ENCODE measurements at places on chromosomes 4 and X.

GRCh38 chr4:107854356-107855022, 29.8 kb downstream of the SGMS2 start:
- no peak for DNase-seq

DNA sequence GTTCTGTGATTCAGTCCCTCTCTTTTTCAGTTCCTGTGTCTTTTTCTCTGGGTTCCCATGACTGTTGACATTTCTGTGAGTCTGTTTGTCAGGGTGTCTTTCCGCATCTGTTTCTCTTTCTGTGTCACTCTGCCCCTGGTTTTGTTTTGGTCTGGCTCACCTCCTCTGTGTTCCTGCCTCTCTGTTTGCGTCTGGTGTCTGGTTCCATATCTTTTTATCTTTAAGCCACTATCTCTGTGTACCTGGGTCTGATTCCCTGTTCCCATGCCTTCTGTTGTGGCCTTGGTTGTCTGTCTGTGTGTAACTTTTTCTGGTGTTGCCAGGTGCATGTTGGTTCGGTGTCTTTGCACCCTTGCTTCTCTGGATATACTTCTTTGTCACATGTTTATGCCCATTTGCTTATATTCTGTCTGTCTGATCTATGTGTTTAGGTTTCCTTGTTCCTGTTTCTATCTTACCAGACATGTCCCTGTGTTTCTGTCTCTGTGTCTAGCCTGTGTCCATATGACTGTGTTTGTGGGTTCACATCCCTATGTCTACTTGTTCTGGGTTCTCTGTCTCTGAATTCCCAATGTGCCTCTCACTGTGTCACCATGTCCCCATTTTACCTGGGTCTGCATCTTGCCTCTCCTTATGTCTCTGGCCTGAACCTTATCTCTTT, 50.2 kb downstream of the ITIH6 start:
- DNase-seq = no peak

GRCh38 chrX:111411557-111411956, 435 bp downstream of the DCX start:
- no peak for DNase-seq

DNA sequence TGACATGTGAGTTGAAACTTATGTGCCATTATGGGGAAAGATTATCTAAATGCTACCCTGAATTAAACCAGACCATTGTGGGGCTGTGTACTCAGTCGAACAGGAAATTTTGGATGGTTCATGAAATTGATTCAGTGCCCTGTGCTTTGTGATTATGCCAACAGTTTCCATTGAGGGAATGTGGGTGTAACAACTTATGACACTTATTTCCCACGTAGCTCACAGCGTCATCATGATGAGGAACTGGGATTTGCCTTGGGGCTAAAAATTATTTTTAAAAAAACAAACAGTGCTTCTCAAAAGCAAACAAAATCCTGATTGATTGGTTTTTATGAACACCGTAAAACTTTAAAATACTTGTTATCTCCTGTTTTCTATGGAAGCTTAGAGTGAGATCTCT, 8.3 kb upstream of the CLTRN start:
- no peak for DNase-seq

DNA sequence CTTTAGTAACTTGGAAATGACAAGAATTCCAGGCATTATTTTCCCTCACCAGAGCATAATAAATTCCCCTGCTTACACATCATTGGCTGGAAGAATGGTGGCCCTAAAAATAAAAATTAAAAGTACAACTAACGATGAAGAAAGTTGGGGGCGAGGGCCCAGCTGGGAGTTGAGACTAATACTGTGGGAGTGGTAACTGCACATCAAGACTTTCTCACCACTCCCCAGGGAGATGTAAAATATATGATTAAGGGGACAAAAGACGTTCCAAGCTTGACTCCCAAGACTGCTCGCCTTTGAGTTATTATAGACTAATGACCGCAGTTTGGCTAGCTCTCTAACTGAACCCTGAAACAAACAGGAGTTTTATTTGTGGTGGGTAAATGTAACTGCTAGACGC, 30.0 kb downstream of the SMIM31 start:
- no peak for DNase-seq

GRCh38 chr4:184819786-184820185, 6.0 kb downstream of the ACSL1 start:
- no peak for DNase-seq

DNA sequence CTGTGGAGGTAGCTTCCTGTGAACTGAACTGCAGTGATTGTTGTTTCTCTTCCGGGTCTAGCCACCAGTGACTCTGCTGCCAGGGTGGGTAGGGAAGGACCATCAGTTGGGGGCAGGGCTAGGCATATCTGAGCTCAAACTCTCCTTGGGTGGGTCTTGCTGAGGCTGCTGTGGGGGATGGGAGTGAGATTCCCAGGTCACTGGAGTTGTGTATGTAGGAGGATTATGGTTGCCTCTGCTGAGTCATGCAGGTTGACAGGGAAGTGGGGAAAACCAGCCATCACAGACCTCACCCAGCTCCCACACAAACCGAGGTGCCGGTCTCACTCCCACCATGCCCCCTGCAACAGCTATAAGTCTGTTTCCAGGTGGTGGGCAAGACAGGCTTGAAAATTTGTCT, 1937.8 kb downstream of the PCDH7 start:
- DNase-seq = no peak

DNA sequence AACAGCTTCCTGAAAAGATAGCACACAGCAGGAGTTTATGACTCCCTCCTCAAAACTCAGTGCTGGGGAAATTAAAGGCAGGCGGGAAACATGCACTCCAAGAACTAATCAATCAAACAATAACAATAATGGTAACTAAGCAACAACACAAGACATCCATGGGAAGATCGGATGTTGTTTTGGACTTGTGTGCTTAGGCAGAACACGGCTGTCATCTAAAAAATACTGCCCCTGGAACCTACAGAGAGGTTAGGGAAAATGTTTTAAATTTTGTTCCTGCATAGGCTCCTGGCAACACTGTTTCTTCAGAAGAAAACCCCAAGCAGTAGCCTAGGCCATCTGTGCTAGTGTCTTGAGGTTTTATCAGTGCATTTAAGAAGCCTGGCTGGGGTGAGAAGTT, 1378.2 kb downstream of the STIM2 start:
- no peak for DNase-seq

DNA sequence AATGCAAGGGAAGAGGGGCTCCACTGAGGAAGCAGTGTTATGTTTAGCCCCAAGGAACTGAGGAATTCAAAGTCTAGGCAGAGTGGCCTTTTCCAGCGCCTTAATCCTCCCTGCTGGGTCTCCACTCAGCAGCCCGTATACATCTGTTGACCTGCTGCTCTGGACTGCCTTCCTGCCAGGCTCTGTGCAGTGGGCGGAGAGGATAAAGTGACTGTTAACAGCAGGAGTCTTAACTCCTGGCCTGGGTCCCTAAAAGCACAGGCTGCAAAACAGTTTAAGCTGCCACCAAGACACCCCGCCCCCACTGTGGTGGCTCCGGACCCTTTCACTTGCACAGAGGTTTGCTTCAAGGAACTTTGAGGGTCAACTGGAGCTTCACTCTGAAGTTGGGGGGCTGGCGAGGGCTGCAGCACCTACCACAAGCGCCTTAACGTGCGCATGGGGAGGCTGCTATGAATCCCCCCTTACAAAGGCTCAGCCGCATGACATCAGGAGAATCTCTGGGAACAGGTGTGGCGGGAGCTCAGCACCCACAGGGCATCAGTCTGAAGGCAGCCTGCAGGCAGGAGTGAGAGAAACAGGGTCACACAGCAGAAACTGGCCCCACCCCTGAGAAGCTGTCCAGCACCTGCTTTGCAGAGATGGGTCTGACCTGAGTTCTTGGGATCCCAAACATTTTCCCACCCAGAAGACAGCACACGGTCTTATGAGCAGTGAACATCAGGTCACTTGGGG, 358.2 kb upstream of the GATB start:
- DNase-seq = no peak

- DNase-seq = no peak
Measured at GRCh38 chr4:185359767-185360446, 35.8 kb downstream of the LRP2BP start.

- DNase-seq = no peak
Measured at GRCh38 chr4:189304809-189305208, 635.9 kb upstream of the FRG1 start.

DNA sequence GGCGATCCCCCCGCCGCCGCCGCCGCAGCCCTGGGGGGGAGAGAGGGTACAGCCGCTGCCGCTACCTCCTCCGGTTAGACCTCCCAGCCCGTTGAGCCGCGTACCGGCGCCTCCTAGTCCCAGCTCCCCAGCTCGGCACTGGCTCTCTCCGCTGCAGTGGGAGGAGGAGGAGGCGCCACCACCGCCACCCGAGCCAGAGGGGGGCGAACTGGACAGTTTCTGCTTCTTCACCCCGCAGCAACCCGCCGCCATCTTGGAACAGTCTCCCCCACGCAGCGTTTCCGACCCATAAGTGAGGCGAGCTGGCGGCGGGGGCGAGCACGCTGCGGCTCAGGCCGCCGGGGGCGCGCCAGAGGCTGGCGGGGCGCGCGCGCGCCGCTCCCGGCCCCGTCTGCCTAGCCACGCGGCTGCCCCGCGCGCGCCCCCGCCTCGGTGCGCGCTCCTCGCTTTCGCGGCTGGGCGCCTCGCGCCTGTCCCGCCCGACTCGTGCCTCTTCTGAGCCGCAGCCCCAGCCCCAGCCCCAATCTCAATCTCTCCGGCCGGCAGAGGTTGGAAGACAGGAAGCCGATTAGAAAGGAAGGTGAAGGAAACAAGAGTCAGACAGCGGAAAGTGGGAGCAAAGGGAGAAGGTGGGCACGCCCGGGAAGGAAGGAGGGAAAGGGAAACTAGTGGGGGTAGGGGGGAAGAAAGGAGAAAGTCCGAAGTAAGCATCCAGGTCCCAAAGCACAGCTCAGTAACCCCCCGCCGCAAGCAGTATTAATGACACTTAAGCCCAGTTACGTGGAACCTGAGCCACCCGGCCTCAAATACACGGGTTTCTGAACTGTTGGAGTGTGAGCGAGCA, at the start of gene AMMECR1:
TSS of gene AMMECR1 (minus strand) at position 266 of the 844 bp plus-strand sequence. CDS start at position 252, 14 bp downstream.
- DNase-seq = peak; percentile 66

DNA sequence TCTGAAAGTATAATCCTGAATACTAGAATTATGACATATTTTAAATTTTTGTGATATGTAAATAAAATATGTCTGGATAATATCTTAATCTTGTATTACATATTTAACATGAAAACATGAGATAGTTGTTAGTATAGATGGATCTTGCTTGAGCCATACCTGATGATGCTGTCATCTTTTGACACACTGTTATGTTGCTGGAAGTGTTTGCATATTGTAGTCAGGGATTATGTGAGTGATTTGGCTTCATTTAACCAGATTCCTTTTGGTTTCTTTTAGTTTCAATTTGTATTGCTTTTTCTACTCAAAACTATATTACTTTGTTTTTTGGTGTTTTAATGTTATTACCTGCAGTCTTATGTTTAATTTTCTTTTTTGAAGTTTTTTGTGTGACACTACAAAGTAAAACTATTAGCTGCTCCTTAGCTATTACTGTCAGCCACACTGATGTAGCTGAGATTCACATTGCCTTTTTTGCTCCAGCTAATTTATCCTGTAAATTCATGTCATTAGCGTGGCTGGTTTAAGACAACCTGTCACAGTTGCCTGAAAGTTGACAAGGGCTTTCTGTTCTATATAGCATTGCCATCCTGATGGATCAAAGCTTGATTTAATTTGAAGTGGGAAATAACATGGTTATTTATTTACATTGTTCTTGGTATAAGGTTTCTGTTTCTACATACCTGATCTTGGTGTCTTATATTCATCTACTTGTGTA, 33.7 kb downstream of the METAP1 start:
- no peak for DNase-seq

- no peak for DNase-seq
Measured at GRCh38 chr4:53543561-53543960, 47.7 kb downstream of the LNX1 start.

DNA sequence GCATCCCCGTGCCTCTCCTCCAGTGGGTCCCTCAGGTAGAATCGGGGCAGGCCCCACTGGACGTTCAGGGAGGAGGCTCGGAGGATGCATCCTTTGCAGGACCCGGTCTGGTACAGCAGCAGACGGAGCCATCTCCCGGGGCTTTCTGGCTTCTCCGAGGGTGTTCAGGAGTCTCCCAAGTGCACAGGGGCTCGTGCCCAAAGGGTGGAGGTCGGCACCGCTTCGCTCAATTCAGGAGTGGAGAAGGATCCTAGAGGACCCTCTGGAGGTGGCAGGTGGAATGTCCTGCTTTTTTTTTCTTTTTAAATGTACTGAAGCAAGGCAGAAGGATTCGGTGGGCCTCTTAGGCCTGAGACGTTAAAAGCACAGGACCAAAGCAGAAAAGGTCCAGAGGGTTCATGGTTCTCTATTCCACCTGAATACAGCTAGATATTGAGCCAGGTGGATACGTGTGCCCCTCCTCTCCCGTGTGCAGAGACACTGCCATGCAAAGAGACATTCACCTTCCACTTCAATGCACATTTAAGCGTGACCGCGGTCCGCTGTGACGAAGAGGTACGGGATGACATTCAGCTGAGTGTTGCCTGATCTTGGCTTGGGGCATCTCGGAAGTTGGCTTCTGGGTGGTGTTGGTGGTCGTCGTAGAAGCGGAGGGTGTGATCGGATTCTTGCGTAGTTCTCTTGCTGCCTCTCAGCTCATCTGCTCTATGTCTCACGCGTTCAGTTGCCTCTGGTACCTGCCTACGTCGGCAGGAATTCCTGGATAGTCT, 281.2 kb upstream of the AGTR2 start:
- DNase-seq = no peak

GRCh38 chr4:142846729-142847596, 862 bp upstream of the INPP4B start:
- no peak for DNase-seq

DNA sequence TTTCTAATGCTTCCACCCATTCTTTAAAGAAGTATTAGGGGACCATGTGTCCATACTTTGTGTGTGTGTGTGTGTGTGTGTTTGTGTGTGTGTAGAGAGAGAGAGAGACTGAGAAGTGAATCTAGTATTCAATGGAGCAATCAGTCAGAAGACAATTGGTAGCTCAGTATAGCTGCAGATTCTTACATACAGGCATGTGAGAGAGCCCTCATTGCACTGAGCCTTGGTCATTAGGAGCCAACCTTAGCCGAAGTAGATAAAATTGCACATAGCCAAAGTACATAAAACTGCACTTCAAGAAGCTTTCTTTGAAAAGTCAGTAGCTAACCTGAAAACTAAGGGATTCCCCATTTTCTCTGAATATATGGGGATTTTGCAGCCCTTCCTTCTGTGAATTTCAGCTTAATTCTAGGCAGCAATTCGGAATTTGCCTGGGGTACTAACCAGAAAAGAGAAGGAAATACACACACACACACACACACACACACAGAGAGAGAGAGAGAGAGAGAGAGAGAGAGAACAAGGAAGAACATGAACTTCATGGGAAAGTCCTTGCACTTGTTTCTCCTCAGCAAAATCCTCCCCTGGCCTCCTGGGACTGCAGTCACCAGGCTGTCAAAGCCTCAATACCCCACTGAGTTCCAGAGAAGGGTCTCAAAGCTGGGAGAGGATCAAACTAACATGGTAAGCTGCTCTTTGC, 1.7 kb upstream of the PRDM8 start:
- DNase-seq = no peak

GRCh38 chrX:107581923-107582322, 46.4 kb upstream of the PRPS1 start:
- no peak for DNase-seq

GRCh38 chrX:39808471-39808917, 289.3 kb downstream of the BCOR start:
- DNase-seq = no peak

Data from NK-92 treated with Interleukin-12 subunit alpha and Interleukin-12 subunit beta, amount 100 ng/mL, for 24 hours (cell line).